OCI-LY7 (cell line): ENCODE measurements at places on chromosomes 4 and X.

DNA sequence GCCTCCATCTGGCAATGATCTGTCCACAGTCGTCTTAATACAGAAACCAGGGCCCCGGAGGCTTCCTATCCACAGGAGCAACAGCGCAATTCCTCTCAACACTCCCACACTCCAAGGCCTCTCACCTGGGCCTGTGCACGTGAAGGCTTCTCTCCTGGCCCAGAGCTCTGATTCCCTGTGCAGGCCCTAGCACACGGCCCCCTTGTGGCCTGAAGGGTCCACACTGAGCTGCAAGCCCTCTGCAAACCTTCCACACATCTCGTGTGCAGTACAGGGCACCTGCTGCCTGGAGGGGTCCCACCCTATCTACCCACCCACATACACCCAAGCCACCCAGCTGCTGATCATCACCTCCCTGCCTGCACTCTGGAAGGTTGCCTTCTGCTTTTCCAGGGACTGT, 150.1 kb upstream of the NUDT10 start:
- no peak for DNase-seq

- DNase-seq: no peak
Observed at GRCh38 chr4:7275067-7275466, 82.7 kb downstream of the SORCS2 start.

DNA sequence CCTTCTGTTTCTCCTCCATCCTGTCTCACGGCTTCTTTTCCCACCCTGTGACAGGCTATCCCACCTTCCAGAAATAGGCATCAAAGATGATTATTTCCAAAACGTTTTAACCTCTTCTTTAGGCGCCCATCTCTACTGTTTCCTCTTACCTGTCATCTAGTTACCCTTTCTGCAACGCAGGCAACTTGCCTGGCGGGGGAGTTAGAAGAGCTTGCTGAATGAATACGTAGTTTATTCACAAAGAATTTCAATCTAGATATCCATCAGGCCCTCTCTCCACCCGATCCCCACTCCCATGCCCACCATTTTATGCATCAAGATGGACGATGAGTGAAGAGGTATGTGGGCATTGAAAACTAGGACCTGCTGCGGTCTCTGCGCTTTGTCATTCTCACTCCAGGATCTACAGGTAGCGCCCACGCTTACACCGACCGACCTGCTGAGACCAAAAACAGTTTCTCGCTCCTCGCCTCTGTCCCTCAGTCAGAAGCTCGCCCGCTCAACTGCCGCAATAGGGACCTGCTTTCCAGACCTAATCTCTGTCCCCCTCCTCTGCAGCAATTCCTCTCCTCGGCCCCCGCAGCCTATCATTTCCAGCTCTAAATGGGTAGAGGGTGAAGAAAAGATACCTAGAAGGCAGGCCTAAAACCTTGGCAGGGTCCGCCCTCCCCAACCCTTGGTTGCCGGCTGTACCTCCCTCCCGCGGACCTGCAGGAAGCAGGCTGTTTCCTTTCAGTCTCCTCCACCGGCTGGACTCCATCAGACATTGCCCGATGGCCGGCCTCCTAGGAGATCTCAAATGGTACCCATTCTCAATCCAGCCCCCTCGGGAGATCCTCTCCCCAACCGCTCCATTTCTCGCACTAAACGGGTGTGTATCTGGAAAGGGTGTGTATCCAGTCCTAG, 624 bp downstream of the BEX5 start:
- no peak for DNase-seq

DNA sequence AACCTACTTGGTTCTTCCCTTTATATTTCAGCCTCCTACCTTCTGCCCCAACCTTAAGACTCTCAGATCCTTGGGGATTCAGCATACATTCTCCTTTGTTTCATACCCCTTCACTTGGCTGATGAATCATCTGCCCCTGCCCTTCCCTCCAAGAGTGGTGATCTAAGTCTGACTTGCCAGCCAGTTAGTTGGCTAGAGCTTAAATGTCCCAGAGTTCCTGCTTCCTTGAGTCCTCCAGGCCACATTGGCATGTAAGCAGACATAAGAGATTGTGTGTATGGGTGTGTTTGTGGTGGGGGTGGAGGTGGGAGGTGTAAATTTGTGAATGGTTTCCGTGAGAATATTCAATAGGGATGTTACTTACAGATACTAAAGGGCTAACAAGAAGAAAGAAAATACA, 3.7 kb upstream of the TEX13D start:
- no peak for DNase-seq

- no peak for DNase-seq
Observed at GRCh38 chrX:11187001-11187400, 75.9 kb downstream of the HCCS start.

DNA sequence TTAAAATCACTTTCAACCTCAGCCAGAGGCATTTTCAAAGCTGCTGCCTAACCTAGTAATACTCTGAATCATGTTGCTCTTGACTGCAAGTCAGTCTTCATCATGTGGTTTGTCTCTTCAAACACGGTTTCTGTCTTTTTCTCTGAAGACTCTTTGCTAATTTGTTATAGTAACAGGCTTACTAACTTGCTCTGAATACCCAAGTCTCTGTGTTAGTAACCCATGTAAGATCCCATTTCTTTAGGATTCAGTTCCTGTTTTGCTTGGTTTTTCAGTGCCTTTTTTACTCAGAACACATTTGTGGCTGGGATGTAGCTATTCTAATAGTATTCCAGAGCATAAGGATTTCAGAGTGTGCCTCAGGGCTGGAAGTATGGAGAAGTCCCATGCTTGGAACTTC, 1450.6 kb upstream of the IGFBP7 start:
- DNase-seq: no peak

DNA sequence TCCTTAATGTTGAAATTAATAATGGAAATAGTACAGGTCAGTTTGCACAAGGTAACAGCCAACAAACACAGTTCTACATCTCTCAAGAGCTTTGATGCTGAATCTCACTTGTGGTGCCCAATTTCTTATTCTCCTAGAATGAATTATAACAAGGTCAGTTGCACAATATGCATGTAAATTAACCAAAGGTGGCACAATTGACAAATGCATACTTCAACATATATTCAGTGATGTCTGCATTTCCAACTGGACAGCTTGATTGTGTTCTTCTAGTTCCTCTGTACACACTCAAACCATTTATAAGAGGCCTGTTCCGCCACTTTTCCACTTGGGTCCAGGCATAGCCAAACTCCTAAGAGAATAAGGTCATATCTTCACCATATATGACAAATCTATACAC, 210.3 kb upstream of the EPHA5 start:
- DNase-seq: no peak

GRCh38 chr4:98744372-98745150, 86.2 kb upstream of the TSPAN5 start:
- no peak for DNase-seq

- no peak for DNase-seq
Observed at GRCh38 chr4:5126231-5126630, 75.0 kb downstream of the STK32B start.
